Cerebellum (tissue), 4 donors: ENCODE measurements at places on chromosomes 7 and 10. TPM values are rescaled to one million over a fixed set of nuclear protein-coding genes. Genes with fewer than 3 reads are reported as not detected.

GRCh38 chr7:15805891-15806290 is 119.4 kb upstream of the MEOX2 start:
- no peak for DNase-seq

- no peak for DNase-seq
These were observed 82.8 kb upstream of the CPXM2 start for GRCh38 chr10:123974406-123974805.

DNA sequence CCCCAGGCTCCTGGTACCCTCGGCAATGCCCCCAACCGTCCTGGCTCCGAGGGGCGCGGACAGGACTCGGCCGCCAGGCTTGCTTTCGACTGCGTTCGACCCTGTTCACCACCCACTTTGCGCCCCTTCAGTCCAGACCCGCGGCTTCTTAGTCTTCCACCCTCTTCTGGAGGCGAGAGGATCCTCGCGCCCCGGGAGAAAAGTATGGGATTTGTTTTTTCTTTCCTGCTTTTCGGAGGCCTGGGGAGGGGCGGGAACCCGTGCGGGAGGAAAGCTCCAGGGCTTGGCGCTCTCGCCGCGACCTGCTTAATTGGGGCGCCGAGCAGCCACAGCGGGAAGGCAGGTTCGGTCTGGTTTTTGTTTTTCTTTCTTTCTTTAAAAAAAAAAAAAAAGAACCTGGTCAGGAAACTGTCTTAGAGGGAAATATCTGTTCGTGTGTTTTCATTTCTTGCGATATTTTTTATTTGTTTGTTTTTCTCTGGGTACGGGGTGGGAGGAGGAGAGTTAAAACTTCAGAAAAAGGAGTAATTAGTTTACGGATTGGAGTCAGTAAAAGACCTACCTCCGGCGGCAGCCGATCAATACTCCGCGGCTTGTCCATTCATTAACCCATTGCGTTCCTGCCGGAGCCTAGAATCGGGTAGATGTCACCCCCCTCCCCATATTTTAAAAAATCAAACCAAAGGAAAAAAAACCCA is 1.6 kb downstream of the EMX2 start:
- DNase-seq: no peak

DNA sequence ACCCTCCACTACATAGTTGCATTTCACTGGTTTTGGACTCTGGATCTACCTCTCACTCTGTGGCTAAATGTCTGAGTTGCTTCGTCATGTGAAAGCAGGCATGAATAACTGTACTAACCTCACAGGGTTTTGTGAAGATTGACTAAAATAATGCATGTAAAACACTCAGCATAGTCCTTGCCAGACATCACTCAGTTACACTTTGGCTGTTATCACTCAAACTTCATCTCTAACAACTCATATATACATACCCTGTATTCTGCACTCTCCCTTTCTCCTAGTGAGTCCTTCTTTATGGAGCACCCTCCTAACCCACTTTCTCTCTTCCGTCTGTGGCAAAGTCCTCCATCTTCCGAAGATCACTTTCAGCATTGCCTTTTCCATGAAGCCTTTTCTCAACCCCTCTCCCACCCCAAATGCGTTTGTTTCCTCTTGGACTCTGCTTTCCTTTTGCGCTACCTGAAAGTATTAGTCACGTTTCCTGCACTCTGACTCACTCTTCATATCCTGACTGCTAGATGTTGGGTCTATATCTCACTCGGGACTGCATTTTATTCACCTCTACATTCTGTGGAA is 72.6 kb downstream of the OSBPL3 start:
- DNase-seq: no peak

DNA sequence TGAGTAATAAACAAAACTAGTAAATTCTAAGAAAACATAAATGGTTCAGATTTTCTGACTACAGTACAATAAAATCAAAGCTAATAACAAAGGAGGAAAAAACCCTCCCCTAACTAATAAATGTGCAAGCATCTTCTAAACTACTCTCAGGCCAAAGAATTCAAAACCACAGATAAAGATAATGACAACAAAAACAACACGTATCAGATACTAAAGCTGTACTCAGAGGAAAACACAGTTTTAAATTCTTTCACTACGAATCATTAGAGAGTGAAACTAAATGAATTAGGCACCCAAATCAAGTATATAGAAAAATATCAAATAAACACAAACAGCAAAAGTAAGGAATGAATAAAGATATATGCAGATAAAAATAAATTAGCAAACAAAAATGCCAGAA is 200.9 kb downstream of the TEX36 start:
- DNase-seq: no peak

DNA sequence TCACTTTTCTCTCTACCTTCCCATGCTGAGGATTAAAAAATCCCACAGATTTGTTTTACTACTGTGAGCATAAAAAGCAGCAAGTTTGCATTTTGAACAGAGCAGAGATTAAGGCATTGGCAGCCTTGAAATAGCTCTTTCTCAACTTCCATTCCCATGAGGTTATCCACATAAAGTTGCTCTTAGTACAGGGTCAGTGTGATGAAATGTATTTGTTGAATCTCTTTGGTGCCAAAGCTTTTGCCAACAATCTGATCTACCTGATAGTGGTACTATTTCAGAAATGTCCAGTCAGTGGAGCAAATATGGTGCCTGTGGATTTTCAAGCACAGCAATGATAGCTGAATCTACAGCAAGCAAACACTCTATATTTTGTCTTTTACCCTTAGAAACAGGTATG is 254.8 kb downstream of the INHBA start:
- no peak for DNase-seq

DNA sequence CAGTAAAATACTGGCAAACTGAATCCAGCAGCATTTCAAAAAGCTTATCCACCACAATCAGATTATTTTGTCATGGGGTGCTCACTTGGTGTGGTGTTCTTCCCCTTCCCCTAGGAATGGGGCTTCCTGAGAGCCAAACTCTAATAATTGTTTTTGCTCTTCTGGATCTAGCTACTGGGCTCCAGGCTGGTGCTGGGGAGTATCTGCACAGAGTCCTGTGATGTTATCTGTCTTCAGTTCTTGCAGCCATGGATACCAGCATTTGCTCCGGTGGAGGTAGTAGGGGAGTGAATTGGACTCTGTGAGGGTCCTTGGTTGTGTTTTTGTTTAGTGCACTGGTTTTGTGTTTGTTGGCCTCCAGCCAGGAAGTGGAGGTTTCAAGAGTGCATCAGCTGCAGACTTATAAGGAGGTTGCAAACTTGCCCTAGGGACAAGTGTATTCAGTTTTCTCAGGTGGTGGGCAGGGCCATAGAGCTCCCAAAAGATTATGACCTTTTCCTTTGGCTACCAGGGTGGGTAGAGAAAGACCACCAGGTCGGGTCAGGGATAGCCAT is 308.5 kb upstream of the MAGI2 start:
- no peak for DNase-seq

- no peak for DNase-seq
These were observed 32.4 kb upstream of the SEMA3E start for GRCh38 chr7:83681200-83681778.

- no peak for DNase-seq
These were observed 321.8 kb downstream of the ZNF479 start for GRCh38 chr7:56810466-56810865.

GRCh38 chr10:132454296-132455198 is 57.5 kb downstream of the PWWP2B start:
- DNase-seq: no peak

- no peak for DNase-seq
These were observed 62.7 kb downstream of the ARID5B start for GRCh38 chr10:61964059-61964709.

DNA sequence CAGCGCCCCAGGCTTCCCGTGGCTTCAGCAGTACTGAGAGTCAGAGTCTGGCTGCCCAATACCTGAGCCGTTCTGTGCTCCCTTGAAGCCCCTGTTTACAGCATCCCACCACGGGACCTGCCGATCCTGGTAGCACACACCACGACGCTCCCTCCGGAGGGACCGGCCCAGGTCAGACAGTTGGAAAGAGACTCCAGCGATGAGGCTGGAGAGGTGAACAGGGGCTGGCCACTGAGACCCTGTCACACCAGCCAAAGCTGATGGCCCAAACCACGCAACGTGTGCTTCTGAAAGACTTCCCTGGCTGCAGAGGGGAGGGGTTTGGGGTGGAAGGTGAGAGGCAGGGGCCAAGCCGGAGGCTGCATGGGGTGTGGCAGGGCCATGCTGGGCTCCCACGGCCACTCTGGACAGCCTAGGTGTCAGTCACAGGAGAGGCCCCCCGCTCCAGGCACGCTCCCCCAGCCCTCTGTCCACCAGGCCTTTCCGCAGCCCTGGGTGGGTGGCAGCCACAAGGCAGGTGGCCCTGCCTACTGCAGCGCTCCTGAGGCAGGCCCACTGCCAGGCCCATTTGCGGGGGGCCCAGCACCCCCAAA is 140.2 kb upstream of the CHST15 start:
- no peak for DNase-seq

DNA sequence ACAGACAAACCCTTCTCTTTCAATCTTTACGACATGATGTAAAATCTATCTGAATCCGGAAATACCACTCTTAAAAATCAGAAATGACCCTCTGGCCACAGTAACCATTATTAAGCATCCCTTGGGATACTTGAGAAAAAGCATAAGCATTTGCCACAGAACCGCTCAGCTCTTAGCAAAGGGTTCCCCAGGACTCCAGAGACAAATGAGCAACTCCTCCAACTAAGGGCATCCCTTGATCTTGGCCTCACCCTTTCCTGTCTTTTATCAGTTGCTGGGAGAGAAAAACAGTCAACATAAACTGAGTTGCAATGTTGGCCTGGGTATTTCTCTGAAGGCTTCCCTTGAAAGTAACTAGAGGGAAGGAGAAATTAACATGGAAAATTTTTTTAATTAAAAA is 3.5 kb downstream of the PDLIM1 start:
- no peak for DNase-seq

DNA sequence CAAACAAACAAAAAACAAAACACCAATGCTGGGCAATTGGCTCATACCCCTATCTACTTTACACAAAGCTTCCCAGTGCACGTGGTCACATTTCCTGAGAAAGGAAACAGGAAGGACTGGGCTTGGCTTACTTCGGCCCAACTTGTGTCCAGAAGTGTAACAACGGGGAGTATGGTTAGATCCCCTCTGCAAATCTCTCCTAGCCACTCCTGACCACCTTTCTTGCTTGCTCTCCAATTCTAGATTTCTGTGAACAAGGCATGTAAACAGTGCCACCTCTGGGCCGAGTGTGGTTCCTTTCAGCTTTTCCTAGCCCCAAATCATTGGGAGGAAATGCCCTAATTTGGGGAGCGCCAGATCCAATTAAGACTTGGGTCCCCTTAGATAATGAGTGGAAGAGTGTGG is 21.0 kb upstream of the FRAT2 start:
- no peak for DNase-seq

GRCh38 chr10:18260310-18260922 is 120.2 kb downstream of the CACNB2 start:
- DNase-seq: no peak

DNA sequence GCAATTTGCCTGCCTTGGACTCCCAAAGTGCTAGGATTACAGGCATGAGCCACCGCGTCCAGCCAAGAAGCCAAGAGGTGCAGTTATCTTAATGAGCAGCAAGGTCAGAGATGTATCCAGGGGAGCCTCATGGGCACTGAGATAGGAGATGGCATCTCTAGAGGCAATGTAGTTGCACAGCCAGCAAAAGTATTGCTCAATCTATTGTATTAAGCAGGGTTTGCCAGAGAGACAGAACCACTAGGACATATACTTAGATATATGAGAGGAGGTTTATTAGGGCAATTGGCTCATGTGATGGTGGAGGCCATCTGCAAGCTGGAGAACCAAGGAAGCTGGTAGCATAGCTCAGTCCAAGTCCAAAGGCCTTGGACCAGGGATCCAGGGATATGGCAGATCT is 16.3 kb upstream of the VPS26A start:
- no peak for DNase-seq

Gene EXOC4
- 106 TPM for total RNA-seq

Gene UFSP1
- total RNA-seq: 2.3 TPM

Gene ABCF2
- total RNA-seq: 18.9 TPM

Gene OR2A12
- not detected for total RNA-seq

Gene PITX3
- not detected for total RNA-seq

Gene MLXIPL
- total RNA-seq: 1.1 TPM

Gene TWIST1
- total RNA-seq: 2.7 TPM

Gene MNX1
- not detected for total RNA-seq

Gene HOGA1
- total RNA-seq: 3.4 TPM

Gene CYP3A7
- total RNA-seq: 0.45 TPM

Gene PDZD7
- 5.9 TPM for total RNA-seq

Gene ENTPD1
- total RNA-seq: 12.2 TPM

Gene KCNH2
- 14.2 TPM for total RNA-seq

Gene SLC13A4
- total RNA-seq: 2.4 TPM
